ENCODE measurements at places on chromosomes 16 and 17. TPM values are rescaled to one million over a fixed set of nuclear protein-coding genes. Genes with fewer than 3 reads are reported as not detected.

The NSRP1 gene
- total RNA-seq, result 13.0 TPM

The ABCA8 gene
- total RNA-seq, result 0.12 TPM

The TOX3 gene
- 0.15 TPM for total RNA-seq

The C16orf78 gene
- not detected for total RNA-seq

The MT1G gene
- total RNA-seq, result not detected

The NCOR1 gene
- 107 TPM for total RNA-seq

The ST6GALNAC1 gene
- total RNA-seq, result not detected

The TBC1D3H gene
- not detected for total RNA-seq

The ATP2A1 gene
- 0.53 TPM for total RNA-seq

The TMED6 gene
- not detected for total RNA-seq

The PERCC1 gene
- not detected for total RNA-seq

The RRAD gene
- total RNA-seq, result 9.3 TPM

The PMM2 gene
- total RNA-seq, result 35.0 TPM

The RANBP10 gene
- 15.5 TPM for total RNA-seq

The CES5A gene
- total RNA-seq, result not detected

The OR1F1 gene
- total RNA-seq, result not detected

The ZNF207 gene
- total RNA-seq, result 130 TPM

The CPHXL2 gene
- not detected for total RNA-seq

The SLC16A11 gene
- total RNA-seq, result 0.12 TPM

The ADAD2 gene
- total RNA-seq, result 0.06 TPM

The SDK2 gene
- 1.4 TPM for total RNA-seq

The CDH13 gene
- 111 TPM for total RNA-seq

The GAST gene
- not detected for total RNA-seq

The ACBD4 gene
- 5.6 TPM for total RNA-seq

The HOXB5 gene
- 7.4 TPM for total RNA-seq

The ABCA3 gene
- total RNA-seq, result 79.5 TPM

The SLC26A11 gene
- 18.8 TPM for total RNA-seq

The XYLT1 gene
- 6.0 TPM for total RNA-seq

The SULT1A2 gene
- total RNA-seq, result not detected

The DRC3 gene
- 0.47 TPM for total RNA-seq
